Right renal pelvis (tissue), 4 donors: ENCODE measurements at places on chromosomes 3 and 15. TPM values are rescaled to one million over a fixed set of nuclear protein-coding genes. Genes with fewer than 3 reads are reported as not detected.

The TIMP4 gene
- 1.1 TPM for polyA plus RNA-seq

DNA sequence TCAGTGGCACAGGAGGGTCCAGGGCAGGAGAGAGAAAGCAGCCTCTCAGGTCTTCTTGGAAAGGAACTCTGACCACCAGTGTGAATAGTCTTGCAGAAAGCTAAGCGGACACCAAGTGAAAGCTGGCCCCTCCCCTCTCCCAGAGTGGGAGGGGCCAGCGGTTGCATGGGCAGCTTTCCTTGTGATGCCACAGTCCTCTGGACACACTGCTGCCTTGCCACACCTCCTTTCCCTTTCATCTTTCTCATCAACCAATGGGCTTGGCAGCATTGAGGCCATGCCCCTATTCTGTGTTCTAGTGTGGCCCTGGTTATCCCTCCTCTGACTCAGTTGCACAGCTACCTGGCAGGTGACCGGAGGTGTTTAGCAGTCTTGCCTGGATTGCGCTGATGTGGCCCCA, 49.7 kb upstream of the GOLGA6B start:
- DNase-seq = no peak

- no peak for DNase-seq
These were observed 2.9 kb upstream of the USP3 start for GRCh38 chr15:63501256-63502089.

DNA sequence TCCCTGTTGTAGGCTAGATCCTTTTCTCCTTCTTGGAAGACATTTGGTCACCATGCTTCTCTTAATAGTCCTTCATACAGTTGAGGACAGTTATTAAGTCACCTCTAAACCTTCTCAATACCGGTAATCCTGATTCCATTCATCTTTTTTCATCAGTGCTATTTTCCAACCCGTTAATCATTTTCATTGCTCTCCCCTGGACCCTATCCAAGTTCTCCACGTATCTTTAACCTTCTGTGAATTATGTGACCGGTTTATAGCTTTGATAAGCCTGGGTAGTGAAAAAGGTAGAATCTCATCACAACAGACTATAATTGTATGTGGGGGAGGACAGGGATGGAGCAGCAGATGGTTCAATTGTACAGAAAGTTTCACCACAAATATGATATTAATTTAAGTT, 168.5 kb downstream of the MECOM start:
- DNase-seq = no peak

The LARP6 gene
- polyA plus RNA-seq = 18.8 TPM

The ISLR2 gene
- polyA plus RNA-seq = 0.80 TPM

DNA sequence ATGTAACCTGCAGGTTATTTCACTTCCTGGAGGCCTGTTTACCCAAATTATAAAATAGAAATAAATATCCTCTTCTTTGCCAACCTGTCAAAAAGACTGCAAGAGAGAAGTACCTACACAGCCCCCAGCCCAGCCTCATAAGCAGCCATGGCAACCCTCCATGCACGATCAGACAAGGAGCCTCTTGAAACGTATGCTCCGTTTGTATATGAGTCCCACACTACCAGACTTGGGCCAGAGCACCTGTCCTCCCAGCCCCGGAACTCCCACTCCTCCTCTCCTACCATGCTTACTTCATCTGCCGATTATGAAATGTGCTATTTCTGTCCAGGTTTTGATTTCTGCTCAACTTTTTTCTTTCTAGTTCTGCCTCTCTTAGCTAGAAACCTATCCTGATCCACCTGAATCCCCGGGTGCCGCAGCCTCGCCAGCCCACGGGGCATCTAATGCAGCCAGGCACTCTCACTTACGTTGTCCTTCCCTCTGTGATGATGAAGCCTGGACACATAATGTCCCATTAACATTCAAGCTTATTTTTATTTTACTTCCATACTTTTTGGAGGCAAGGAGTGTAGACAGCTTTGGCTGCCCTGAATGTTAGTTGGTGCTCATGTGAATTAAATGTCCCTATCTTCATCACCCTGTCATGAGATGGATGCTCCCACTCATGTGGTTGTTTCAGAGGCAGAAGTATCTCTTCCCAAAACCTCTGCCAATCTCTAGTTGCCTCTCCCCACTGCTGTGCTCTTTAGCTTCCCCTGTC, 73.8 kb downstream of the MB21D2 start:
- no peak for DNase-seq

- DNase-seq = no peak
These were observed 167.3 kb downstream of the XXYLT1 start for GRCh38 chr3:195103623-195104022.

The GRIP2 gene
- polyA plus RNA-seq = 1.1 TPM
